Body of pancreas (tissue), 4 donors: ENCODE measurements at places on chromosomes 13 and 19. TPM values are rescaled to one million over a fixed set of nuclear protein-coding genes. Genes with fewer than 3 reads are reported as not detected.

- no peak for DNase-seq
Measured at GRCh38 chr13:60986301-60986700, 429.3 kb downstream of the PCDH20 start.

- no peak for DNase-seq
Measured at GRCh38 chr19:33267706-33268105, 34.6 kb downstream of the CEBPA start.

ZNF880 gene
- 17.8 TPM for total RNA-seq

- no peak for DNase-seq
Measured at GRCh38 chr13:67137044-67137735, 92.9 kb downstream of the PCDH9 start.

- no peak for DNase-seq
Measured at GRCh38 chr13:70788074-70788473, 679.8 kb upstream of the KLHL1 start.

DNA sequence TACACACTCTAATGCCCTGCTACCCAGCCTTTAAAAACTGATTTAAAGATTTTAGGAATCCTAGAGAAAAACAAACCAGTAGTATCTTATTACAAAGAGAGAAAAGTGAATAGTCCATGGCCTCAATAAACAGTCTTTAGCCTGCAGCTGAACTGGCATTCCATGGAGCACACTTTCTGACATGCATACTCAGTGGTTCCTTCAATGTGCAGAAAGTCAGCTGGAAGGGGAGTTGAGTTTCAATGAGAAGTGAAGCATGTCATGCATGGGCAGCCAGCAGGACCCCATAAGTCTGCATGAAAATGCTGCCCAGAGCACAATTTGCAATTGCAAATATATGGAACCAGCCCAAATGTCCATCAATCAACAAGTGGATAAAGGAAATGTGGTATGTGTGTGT is 273.7 kb downstream of the UQCRFS1 start:
- DNase-seq = no peak

- DNase-seq = no peak
Measured at GRCh38 chr19:55520691-55521292, 16.1 kb downstream of the SBK2 start.

SH2D3A gene
- 60.0 TPM for total RNA-seq

GRCh38 chr19:14366529-14366928 is 14.7 kb upstream of the ADGRE5 start:
- peak; percentile 78 for DNase-seq

- no peak for DNase-seq
Measured at GRCh38 chr13:111610879-111611278, 290.4 kb downstream of the TEX29 start.

DNA sequence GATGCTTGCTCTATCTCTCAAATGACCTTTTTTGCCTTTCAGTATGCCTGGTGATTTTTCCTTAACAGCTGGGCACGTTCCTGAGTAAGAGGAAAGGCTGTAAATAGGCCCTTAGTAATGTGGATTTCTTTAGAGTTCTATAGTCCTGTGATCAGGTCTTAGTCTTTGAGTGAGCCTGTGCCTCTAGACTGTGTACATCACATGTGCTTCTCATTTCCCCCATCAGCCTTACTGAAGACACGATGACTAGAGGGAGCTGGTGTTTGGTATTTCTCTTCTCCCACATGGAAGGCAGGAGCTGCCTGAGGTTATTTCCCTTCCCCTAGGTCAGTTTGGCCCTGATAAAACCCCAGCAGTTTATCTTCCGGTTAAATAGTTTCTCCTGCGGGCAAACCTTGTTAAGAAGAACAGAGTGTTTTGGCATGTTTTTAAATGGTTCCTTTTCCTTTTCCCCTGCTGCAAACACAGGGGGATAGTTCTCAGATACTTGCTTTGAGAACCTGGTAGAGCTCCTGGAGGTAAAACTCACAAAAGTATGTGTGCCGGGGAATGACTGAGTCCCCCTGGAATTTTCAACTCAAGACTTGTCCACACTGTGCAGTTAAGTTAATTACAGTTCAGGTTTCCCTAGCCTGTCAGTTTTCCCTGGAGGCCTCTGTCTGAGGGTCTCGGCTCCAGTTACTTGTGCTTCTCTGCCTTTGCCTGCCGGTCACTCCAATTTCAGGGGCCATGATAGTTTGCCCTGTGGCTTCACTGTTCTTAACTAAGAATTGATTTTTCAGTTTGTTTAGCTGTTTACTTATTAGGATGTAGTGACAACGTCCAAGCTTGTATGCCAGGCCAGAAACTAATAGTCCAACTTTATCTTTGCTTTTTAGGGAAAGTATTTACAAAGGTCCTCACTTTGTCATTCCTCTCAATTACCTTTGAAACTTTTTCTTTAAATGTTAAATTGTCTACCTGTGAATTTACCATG is 94.4 kb downstream of the URI1 start:
- DNase-seq = no peak

- no peak for DNase-seq
Measured at GRCh38 chr19:17404621-17405249, 695 bp downstream of the BST2 start.

- no peak for DNase-seq
Measured at GRCh38 chr13:28991764-28992163, 171.6 kb downstream of the MTUS2 start.

CCNE1 gene
- not detected for total RNA-seq

DNA sequence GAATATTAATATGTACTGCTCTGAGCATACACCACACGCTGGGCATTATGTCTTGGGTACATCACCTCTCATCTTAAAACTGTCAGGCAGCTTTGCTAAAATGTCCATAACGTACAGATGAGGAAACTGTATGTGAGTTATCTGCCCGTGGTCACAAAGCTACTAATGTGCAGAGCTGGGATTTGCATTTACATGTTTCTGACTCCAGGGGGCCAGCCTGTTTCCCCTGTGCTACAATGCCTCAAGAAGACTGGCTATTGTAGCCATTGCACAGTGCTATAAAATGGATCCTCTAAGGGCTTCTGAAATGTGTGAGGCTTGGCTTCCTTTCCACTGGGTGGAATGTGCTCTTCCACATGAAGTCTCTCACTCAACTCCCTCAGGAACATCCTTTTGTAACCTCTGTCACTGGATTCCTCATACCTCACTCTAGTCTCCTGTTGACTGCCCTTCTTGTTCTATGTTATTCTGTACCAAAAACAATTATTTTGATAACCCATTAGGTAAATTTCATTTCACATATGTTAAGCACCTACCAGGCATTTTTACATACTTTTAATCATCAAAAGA is 95.6 kb upstream of the HTR2A start:
- DNase-seq = no peak
